Activated naive CD4-positive, alpha-beta T cell treated with anti-CD3 and anti-CD28 coated beads, Interleukin-2, amount 50 U/mL, for 72 hours (primary cell): ENCODE measurements at places on chromosomes 12 and 14.

DNA sequence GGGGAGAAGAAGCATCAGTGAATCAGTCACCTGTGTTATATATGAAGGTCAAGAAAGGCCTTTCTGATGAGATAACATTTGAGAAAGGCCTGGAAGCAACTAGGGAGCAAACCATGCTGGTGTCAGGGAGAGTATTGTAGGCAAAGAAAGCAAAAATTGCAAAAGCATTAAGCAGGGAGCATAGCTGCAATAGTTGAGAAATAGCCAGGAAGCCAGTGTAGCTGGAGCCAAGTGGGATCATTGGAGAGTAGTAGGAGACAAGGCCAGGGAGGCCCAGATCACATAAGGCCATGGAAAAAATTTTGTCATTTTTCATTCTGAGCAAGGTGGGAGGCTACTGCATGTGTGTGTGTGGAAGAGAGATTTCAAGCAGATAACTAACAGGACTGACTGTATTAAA, 18.8 kb upstream of the MAGOHB start:
- DNase-seq: no peak

GRCh38 chr14:36940476-36940875, 231.9 kb downstream of the SLC25A21 start:
- DNase-seq: no peak

GRCh38 chr12:18578191-18578590, 159.6 kb downstream of the PLCZ1 start:
- DNase-seq: no peak

DNA sequence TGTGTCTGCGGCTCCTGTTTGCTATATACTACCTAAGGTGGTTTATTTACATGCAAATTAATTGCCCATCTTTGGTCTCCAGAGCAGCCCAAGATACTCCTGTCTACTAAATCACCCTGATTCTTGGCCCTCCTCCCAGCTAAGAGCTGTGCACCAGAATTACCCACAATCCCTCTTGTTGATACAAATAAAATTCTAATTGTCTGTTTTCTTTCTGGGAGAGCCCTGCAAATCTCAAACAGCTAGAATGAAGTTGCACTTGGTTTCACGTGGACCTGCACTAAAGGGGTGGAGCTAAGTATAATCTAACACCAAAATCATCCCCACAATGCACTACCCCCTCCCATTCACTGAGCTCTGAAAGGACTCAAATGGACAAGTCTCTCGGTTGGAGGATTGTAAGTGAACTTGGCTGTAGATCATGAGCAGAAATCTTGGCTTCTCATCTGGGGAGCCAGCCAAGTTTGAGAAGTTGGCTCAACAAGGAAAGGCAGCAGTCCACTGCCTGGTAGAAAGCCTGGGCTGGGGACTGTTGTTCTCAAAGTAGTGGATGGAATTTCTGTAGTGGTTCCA, 6.6 kb downstream of the MAX start:
- no peak for DNase-seq

GRCh38 chr12:97886511-97887176, 424.0 kb downstream of the RMST start:
- DNase-seq: no peak

- DNase-seq: no peak
Measured at GRCh38 chr14:50967790-50968189, 23.5 kb upstream of the PYGL start.

DNA sequence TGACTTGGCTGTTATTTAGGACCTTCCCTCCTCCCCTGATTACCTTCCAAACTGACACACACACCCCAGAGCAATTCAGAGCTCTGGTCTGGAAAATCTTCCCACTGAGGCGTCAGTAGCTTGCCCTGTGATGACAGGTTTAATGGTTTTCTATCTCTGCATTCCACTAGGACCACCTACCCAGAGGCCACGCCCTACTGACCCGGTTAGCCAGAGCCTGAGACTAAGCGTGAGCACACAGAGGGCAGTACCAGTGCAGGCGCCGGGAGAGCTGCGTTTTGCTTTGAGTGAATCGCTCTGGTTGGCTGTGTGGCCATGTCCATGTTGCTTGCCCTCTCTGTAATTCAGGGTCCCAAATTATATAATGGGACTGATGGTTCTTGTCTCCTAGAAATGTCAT, 36.2 kb upstream of the ATP2A2 start:
- DNase-seq: no peak

GRCh38 chr12:109557805-109558204, 15.5 kb downstream of the MMAB start:
- DNase-seq: no peak

GRCh38 chr14:89805501-89805900, 149.0 kb downstream of the EFCAB11 start:
- no peak for DNase-seq

DNA sequence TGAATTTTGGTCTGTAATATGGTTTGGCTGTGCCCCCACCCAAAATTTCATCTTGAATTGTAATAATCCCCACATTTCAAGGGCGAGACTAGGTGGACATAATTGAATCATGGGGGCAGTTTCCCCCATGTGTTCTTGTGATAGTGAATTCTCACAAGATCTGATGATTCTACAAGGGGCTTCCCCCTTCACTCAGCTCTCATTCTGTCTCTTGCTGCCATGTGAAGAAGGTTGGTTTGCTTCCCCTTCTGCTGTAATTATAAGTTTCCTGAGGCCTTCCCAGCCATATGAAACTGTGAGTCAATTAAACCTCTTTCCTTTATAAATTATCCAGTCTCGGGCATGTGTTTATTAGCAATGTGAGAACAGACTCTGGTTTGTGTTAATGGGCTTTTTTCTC, 5.9 kb downstream of the LRRC9 start:
- DNase-seq: no peak
